ENCODE measurements at places on chromosomes 16 and 17.

- peak; percentile 45 for DNase-seq
Observed at GRCh38 chr17:45299361-45299760, 17.5 kb downstream of the MAP3K14 start.

DNA sequence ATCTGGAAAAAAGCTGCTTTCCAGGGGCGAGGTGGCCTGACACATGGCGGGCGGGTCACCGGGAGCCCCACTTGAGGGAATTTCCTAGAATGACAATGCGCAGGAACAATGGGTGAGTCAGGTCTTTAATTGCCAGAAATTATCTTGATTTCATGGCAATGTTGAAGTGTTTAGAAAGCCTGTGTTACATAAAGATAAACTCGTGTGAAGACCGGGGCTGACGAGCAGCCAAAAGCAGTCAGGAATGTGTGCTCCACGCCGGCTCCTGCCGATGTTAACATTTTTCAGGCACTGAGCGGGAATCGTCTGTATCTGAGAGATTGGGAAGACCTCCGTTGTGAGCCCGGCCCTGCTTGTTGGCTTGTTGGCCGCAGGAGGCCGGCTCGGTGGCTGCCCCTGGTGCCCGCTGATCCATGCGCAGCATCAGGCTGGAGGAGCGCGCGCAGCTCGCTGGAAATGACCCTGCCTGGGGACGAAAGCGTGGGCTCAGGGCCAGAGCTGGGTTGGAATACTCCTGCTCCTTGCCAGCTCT, 353.1 kb downstream of the FOXL1 start:
- no peak for DNase-seq

GRCh38 chr17:33889040-33889439, 366.0 kb upstream of the CCL2 start:
- DNase-seq: no peak

GRCh38 chr16:87878704-87879103, 9.4 kb upstream of the SLC7A5 start:
- DNase-seq: no peak

- no peak for DNase-seq
Observed at GRCh38 chr17:4417129-4417667, 16.5 kb upstream of the SPNS3 start.
